ENCODE measurements at places on chromosomes 6 and 20.

GRCh38 chr20:22001886-22002285, 296.4 kb downstream of the PAX1 start:
- DNase-seq = no peak

- no peak for DNase-seq
These were observed 121.2 kb upstream of the SASH1 start for GRCh38 chr6:148221196-148221979.

DNA sequence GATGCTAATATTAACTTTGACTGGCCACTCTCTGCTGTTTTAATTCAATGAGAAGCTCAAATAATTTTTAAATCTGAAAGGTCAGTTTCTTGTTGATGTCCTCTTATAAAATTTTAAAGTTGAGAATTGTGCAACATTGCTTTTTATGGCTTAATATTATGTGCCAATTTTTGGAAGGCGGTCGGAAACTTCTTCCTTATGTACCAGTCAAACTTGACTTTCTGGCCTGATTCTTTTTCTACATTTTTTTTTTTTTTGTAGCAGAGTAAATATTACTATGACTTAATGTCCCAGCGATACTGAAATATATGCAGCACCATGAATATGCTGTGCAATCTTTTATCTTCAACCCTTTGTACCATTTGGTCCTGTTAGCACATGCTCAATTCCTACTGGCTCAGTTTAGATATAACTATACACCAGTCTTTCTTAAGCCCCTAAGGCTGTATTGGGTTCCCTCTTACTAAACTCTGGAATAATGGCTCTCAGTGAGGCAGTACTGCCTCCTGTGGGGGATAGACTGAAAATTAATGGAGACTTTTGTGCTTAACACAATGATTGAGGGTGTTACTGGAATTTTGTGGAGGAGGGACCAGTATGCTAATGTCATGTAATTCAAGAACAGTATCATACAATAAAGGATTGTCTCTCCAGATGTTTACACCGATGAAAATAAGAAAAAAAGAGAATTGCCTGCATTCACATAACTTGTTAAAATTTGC, 156.4 kb upstream of the SYNCRIP start:
- DNase-seq = no peak

DNA sequence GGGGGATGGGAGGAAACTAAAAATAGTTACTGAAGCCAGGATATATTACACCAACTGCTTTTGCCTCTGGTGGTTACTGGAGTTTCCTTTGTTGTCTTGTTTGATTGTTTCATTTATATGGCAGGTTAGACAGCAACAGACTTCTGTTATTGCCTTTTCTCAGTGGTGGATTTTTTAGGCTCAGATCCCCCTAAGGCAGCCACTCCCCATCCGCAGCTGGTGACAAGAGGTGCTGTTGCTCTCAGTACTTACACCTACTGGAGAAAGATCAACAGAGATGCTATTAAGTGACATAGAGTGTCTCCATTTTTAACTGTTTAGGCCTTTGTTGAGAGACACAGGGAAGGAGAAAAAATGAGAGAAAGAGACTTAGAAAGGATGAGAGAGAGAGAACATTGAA, 552.1 kb downstream of the PKHD1 start:
- DNase-seq = no peak

GRCh38 chr20:39800548-39800947, 838.4 kb downstream of the DHX35 start:
- no peak for DNase-seq

- no peak for DNase-seq
These were observed 140.5 kb downstream of the CCDC170 start for GRCh38 chr6:151634336-151634720.

DNA sequence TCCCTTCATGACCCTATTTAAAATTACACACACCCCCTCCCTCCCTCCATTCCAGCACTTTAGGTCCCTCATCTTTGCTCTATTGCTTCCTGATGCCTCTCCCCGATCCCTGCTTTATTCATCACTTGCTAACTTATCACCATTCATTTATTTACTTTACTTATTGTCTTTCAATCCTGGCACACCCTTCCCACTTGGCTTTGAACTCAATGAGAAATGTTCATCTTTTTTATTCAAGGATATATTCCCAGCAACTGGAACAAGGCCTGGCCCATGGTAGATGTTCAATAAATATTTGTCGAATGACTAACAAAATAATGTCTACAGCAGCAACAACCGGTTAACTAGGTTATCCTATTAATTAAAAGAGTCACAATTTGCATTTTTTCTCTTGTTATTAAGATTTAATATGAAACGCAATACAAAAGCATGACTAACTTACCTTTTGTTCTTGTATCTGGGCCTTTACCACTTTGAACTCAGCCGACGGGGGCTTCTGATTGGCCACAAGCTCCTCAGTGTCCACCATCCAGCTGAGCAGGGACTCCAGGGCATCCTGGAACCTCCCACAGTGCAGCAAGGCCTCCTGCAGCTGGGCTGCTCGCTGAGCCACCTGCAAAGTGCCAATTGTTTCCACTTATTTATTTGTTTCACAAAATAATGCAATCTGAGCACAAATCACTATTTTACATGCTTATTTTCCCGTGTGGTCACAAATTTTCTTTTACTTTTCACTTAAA, 107.8 kb downstream of the DST start:
- DNase-seq = no peak

DNA sequence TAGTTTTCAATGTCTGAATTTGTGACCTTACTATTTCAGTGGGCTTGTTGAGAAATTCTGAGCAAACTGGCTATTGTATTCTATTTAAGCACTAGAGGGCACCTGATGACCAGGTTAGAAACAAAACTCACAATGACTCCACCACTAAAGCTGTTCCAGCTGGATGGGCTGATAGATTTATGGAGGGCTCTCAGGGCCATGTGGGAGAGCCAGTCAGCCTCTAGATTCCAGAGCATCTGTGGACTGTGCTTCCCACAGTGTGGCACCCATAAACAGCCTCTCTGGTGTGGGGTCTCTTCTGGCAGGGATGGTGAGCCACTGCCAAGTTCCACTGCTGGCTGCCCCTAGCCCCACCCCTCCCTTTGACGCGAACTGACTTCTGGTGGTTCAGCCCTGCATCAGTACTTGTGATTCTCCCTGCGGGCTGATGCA, 29.2 kb downstream of the C6orf58 start:
- no peak for DNase-seq

- DNase-seq = no peak
These were observed 152.7 kb downstream of the ANKRD60 start for GRCh38 chr20:58075586-58076345.

DNA sequence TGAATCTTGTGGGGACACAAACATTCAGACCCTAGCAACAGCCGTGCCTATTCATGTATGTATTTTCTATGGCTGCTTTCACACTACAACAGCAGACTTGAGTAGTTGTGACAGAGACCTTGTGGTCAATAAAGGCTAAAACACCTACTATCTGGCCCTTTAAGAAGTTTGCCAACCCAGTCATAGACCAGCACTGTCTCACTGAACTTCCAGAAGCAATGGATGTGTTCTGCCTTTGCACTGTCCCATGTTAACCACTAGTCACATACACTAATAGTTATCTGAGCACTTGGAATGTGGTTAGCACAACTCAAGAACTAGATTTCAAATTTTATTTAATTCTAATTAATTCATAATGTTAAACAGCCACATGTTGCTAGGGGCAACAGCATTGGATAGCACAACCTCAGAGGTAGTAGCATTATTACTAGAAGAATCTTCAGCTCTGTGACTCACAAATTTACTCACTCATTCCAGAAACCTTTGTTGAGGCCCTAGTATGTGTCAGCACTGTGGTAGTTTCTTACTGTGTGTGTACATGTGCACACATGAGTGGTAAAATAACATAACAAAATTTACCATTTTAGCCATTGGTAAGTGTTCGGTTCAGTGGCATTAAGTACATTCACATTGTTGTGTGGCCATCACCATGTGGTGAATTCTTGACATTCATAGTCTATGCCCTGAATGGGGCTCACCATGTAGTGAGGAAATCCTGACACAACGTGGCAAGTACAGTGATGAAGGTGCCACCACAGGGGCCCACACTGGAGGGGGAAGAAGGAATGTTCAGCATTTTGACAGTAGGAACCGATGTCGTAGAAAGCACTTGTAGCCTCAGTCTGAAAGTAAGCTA, 107.3 kb downstream of the CEP57L1 start:
- no peak for DNase-seq

DNA sequence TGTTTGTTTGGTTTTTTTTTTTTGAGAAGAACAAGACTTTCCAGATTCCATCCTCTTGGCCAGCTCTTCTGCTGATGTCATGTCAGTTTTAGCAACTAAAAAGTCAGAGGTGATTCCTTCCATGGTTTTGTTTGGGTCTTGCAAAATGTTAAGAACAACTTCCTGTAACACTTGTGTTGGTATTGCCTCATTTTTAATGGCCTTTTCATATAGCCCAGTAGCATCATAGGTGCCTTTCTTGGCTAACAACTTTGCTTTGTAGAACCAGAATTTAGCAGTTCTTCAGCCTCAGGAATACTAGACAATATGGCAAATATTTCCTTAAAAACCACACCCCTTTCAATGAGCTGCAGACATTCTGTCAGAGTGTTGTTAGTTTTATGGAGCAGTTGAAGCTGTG, 99.5 kb upstream of the SIRPG start:
- DNase-seq = no peak

GRCh38 chr6:72553531-72554511, 68.0 kb upstream of the KCNQ5 start:
- DNase-seq = no peak

- DNase-seq = no peak
These were observed 24.1 kb downstream of the TFAP2C start for GRCh38 chr20:56653211-56653610.

GRCh38 chr6:124073820-124074587, 270.3 kb downstream of the NKAIN2 start:
- DNase-seq = no peak

DNA sequence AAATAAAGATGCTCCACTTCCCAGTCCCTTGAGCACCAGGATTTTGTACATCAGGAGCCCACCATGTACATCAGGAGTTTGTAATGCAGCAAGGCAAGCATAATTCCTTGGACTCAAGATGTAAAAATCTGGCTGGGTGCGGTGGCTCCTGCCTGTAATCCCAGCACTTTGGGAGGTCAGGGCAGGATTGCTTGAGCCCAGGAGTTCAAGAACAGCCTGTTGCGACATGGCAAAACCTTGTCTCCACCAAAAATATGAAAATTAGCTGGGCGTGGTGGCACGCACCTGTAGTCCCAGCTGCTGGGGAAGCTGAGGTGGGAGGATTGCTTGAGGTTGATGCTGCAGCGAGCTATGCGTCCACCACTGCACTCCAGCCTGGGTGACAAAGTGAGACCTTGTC, 16.1 kb upstream of the MAP1LC3A start:
- no peak for DNase-seq

GRCh38 chr6:152173957-152174356, 366.5 kb downstream of the ESR1 start:
- DNase-seq = no peak

DNA sequence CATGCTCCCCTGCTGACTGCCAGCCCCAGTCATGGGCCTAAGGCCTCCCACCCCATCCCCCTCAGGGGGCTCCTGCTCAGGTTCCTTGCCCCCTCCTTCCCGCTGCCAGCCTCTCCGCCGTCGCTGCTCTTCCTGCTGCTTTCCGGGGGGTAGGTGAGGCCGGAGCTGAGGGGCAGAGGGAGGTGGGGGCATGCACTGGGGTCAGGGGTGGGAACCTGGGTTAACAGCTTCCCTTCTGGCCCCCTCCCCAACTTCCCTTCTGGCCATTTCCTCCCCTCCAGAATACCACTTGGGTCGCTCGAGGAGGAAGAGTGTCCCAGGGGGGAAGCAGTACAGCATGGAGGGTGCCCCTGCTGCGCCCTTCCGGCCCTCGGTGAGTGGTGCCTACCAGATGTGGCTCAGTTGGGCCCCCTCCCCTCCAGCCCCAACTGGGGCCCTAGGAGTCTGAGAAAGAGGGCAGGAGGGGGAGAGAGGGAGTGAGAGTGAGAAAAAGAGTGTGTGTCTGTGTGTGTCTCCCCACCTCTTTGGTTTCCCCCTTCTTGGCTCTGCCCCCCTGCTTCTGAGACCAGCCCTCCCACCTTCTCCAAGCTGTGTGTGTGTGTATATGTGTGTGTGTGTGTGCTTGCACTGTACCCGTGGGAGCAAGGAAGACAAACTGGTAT, 12.1 kb downstream of the SYNGAP1 start:
- no peak for DNase-seq

GRCh38 chr6:163095401-163095800, 319.1 kb upstream of the QKI start:
- no peak for DNase-seq

All from activated effector memory CD4-positive, alpha-beta T cell treated with anti-CD3 and anti-CD28 coated beads, Interleukin-2, amount 50 U/mL, for 16 hours (primary cell).